ENCODE measurements at places on chromosomes 12 and 14.

GRCh38 chr14:105591052-105591451 is 64.7 kb downstream of the TMEM121 start:
- DNase-seq, result no peak

GRCh38 chr12:104687823-104688573 is 231.2 kb downstream of the CHST11 start:
- DNase-seq, result peak; percentile 44

DNA sequence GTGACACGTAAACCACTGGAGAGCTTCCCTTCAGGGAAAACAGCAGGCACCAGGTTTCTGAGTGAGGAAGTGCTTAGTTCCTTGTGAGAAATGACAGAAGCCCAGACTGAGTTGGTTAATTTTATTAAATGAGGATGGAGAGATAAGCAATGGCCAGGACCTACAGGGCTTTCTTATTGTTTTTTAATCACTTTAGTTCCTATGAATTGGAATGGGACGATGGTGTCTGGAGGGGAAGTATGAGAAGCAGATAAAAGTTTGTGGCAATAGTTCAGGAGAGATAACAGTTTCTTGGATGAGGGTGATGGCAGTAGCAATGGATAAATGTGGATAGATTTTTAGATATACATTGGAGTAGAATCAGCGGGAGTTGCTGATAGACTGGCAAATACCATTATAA is 86.5 kb upstream of the PTPRR start:
- DNase-seq, result no peak

GRCh38 chr12:48021485-48022179 is 17.4 kb upstream of the COL2A1 start:
- DNase-seq, result no peak

DNA sequence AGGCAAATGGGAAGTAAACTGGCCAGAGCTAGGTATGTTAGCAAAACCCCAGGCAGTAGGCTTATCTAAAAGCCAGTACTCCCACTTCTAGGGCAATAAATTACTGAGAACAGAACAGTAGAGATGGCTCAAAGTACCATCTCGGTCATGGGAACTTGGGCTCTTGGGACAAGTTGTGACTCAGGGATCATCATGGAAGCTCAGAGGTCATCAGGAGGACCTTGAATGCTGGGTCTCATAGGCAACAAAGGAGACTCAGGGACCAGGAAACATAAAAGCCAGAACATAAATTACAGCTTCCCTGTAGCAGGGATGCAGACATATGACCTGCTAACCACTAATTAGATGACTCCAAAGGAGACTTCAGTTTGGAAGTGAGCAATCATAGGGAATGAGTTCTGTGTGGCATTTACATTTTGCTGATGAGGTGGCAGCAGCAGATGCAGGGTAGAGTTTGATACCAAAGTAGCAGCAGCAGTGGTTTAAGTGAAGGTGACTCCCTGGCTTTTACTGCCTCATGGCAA is 97.6 kb upstream of the SCAF11 start:
- DNase-seq, result no peak

DNA sequence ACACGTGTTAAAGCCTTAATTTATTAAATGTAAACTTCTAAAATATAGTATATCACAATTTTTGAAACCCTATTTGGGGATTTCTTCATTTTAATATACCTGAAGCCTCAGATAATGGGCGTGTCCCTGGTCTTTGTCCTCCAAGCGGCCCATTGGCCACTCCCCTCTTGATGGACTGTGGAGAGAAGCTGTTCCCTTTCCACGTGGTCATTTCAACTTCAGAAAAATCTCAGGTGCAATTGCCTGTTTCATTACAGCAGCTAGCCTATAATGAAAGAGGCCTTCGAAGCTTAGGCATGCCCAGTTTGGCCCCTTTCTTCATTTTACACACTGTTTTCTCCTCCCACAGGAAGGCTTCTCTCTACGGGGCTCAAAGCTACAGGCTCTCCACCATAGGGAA is 131.4 kb upstream of the ARHGAP5 start:
- DNase-seq, result no peak

- no peak for DNase-seq
Measured at GRCh38 chr14:20626274-20626673, 15.2 kb downstream of the OR6S1 start.
